Activated CD4-positive, alpha-beta memory T cell treated with anti-CD3 and anti-CD28 coated beads for 36 hours (primary cell): ENCODE measurements at places on chromosomes 11 and 22.

DNA sequence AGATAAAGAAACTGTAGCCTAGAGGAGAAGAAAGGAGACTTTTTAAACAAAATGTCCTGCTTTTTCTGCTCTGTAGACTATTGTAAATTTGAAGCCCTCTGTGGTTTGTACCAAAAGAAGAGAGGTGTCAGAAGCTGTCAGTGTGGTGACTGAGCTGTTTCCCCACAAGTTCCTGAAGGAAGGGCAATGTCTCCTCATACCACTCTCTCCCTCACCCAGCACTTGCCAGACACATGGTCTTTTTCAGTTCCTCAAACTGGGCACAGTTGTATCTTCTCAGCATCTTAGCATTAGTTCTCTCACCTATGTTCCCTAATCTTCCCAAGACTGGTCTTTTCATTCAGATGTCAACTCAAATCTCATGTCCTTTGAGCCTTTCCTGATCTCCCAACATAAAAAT is 4.3 kb downstream of the BCO2 start:
- no peak for DNase-seq

GRCh38 chr11:78416285-78417174 is 1.1 kb downstream of the GAB2 start:
- peak; percentile 89 for DNase-seq

DNA sequence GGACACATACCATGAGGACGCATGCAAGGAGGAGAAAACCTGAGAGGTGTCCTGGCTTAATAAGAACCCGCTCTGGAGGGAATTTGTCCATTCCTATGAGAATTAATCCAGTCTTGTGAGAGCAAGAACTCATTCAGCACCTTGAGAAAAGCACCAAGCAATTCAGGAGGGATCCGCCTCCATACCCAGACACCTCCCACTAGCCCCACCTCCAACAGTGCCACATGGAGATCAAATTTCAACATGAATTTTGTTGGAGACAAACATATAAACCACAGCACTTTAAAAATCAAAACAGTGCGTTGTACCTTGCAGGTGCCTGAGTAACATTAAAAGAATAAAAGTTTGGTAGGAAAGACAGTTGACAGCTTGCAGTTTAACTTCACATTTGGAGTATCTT is 11.4 kb downstream of the UBE4A start:
- no peak for DNase-seq

- DNase-seq = no peak
Observed at GRCh38 chr11:32266601-32267000, 168.7 kb downstream of the WT1 start.

- DNase-seq = no peak
Observed at GRCh38 chr11:86069408-86070101, 671 bp upstream of the PICALM start.

- no peak for DNase-seq
Observed at GRCh38 chr11:69050592-69051380, 2.1 kb downstream of the TPCN2 start.

GRCh38 chr11:33825854-33826560 is 51.7 kb upstream of the FBXO3 start:
- DNase-seq = no peak

GRCh38 chr11:37951996-37952395 is 1354.0 kb upstream of the RAG2 start:
- DNase-seq = no peak

GRCh38 chr11:75191330-75191717 is 40.4 kb downstream of the SLCO2B1 start:
- no peak for DNase-seq

DNA sequence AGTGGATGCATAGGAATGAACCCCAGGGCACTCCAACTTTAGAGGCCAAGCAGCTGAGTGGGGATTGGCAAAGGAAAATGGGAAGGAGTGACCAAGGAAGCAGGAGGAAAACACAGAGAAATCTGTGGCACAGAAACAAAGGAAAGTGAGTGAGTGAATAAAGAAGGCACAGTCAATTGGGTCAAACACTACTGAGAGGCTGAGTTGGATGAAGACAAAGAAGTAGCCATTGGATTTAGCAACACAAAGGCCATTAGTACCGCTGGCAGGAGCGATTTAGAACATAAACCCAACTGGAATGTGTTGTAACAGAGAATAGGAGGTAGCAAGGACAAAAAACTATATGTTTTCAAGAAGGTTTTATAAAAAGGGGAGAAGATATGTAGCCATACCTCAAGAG is 6.6 kb upstream of the NXPE1 start:
- DNase-seq = no peak

GRCh38 chr11:34234086-34234740 is 123.6 kb downstream of the ABTB2 start:
- DNase-seq = peak; percentile 90

GRCh38 chr22:30824711-30825110 is 130.0 kb downstream of the OSBP2 start:
- DNase-seq = no peak

DNA sequence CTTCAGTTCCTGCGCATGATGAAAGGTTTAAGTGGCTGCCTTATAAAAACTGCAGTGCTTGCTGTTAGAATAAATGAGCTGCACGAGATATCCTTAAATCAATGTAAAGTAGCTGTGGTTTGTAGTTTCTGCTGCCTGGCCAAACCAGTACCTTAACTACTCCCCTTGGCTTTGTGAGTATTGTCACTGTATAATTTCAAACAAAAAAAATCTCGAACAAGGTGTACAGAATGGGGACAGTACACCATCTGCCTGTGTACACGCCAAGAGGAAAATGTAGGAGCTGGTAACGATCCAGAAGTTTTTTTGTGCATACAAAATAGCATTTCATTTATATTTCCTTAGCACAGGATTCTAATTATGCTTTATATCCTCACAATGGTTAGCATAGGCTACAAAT is 20.6 kb upstream of the NDUFC2 start:
- no peak for DNase-seq

- no peak for DNase-seq
Observed at GRCh38 chr22:32355760-32356159, 1.9 kb upstream of the RFPL3 start.

GRCh38 chr22:45775569-45776312 is 104.1 kb downstream of the ATXN10 start:
- DNase-seq = no peak

GRCh38 chr11:7115780-7116179 is 27.0 kb downstream of the RBMXL2 start:
- no peak for DNase-seq

DNA sequence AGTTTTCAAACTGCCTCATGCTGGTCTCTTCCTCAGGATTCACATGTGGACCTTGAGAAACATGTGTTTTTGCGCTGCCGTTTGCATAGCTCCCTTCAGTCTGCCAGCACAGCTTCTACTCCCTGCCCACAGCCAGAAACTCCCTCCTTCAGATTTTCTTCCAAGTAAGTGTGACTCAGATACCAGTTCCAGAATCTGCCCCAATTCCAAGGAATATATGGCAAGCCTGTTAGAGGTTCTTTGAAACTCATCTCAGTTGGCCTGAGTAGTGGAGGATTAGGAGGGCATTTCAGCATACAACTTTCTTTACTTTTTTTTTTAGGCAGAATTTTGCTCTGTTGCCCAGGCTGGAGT is 67.1 kb downstream of the SNX19 start:
- no peak for DNase-seq

DNA sequence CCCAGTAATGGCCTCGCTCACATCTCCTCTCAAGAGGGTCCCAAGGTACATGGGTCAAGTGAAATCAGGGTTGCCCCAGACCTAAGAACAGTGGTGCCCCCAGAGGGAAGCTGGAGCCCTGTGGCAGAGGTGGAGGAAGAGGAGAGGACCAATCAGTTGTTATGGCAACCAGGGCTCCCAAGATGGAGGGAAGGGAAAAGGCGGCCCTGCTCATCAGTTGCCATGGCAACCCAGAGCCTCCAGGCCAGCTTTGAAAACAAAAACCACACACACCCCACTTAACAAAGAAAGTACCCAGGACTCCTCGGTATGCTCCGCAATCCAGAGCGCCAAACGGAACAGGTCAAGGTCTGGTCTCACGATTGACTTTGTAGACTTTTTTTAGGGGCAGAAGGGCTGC is 53.5 kb upstream of the SLC35C1 start:
- no peak for DNase-seq

GRCh38 chr11:123000721-123001120 is 19.1 kb upstream of the BSX start:
- DNase-seq = no peak

GRCh38 chr22:37634417-37634924 is 5.0 kb upstream of the SH3BP1 start:
- DNase-seq = peak; percentile 49

DNA sequence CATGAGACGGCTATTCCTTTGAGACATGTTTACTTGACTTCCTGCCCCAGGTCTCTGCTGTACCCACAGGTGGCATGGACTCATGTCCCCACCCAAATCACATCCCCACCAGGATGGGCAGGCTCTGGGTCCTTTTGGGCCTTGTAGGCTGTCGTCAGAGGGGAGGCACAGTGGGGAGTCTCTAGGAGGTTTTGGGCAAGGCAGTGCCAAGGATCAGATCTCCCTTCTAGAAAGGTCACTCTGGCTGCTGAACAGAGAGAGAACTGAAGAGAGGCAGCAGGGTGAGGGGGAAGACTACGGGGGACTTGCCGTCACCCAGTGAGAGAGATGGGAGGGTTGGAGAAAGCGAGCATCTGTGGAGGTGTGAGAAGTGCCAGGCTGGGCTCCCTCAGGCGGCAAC is 4.6 kb upstream of the KCNQ1OT1 start:
- DNase-seq = no peak

DNA sequence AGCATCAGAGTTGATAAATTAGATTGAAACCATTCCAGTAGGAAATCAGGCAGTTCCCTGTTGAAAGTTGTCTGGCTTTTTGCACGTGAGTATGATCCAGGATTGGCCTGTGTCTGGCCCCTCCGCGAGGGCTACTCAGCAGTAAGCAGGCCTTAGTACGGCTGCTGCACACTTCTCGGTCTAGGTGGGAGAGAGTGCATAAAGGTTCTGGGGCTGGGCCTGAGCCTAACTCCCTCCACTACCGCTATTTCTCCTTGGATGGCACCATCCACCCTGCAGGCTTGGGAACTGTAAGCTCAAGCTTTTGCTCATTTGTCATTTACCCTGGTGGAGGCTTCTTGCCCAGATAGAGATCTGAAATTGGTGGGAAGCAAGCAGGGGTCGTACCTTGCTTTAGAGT is 22.0 kb downstream of the TUB start:
- DNase-seq = no peak

- DNase-seq = no peak
Observed at GRCh38 chr11:128428935-128429334, 158.4 kb downstream of the ETS1 start.

DNA sequence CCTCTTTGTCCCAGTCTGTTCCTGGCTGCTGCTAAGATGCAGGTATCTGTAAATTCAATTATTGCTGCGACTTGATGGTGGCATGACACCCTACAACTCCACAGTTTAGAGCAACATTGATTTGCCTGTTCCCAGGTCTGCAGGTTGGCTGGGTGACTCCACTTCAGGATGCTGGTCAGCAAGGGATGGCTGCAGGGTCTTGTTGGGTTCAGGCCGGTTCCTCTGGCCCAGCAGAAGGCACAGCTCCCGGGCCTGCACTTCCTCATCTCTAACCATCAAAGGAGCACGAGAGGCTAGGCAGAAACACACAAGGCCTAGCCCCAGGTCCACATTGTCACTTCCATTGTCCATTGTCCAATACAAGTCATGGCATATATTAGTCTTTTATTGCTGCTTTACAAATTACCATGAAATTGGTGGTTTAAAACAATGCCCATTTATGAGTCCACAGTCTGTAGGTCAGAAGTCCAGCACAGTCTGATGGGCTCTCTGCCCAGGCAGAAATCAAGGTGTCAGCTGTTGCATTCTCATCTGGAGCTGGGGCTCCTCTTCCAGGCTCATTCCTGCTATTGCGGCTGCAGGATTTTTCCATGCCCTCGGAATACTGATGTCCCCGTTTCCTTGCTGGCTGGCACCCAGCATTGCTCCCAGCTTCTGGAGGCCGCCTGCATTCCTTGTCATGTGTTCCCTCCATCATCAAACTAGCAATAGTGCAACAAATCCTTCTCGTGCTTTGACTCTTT is 96.6 kb upstream of the LMO1 start:
- DNase-seq = no peak

DNA sequence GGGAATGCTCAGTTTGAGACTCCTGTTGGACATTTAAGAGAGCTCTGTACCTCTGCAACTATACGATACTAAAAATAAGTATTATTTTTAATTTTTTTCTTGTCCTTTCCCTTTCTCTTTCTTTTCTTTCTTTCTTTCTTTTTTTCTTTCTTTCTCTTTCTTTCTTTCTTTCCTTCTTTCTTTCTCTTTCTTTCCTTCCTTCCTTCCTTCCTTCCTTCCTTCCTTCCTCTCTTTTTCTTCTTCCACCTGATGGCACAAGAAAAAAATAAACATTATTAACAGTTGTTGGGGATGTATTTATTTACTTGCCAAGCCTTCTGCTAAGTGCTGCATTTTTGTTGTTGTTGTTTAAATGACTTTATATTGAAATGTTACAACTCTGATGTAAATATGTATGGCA is 39.5 kb downstream of the GRAMD1B start:
- no peak for DNase-seq

DNA sequence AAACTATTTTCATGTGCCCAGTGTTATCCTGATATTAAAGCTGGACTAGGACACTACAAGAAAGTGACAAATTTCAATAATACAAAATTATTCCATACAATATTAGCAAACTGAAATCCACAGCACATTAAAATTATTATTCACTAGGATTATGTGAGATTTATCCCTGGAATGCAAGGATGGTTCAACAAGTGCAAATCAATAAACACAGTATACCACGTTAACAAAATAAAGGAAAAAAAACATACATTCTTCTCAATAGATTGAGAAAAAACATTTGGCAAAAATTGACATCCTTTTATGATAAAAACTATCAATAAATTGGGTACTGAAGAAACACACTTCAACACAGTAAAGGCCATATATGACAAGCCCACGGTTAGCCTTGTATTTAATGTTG is 1758.2 kb upstream of the RAG2 start:
- no peak for DNase-seq

- DNase-seq = no peak
Observed at GRCh38 chr22:37759281-37759680, 48.5 kb upstream of the GCAT start.

- DNase-seq = no peak
Observed at GRCh38 chr11:117565709-117566108, 231.3 kb downstream of the DSCAML1 start.

DNA sequence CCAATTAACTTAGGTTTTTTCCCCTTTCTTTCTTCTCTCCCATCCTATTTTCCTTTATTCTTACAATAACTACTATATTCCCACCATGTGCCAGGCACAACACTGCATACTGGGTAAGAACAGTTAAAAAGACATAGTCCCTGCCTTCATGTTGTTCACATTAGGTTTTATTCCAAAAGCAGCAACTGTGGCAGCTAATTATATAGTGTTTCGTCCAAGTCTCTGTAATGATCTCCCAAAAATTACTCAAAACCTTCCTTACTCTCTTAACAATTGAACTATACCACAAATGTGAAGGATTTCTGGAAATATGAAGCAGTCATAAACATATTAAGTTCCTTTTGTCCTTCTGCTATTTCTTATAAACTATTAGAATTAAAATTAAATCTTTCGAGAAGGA is 184.1 kb upstream of the C11orf58 start:
- no peak for DNase-seq

- no peak for DNase-seq
Observed at GRCh38 chr11:125179895-125180294, 15.3 kb downstream of the PKNOX2 start.

- no peak for DNase-seq
Observed at GRCh38 chr11:77590194-77590782, 535 bp downstream of the AQP11 start.

- no peak for DNase-seq
Observed at GRCh38 chr11:77117492-77117891, 10.6 kb upstream of the MYO7A start.
